CD4-positive, alpha-beta T cell treated with Interleukin-21 for 1 hour (primary cell): ENCODE measurements at places on chromosomes 4 and X.
A peak's percentile ranks its signal among the peaks of the same experiment; 100 is the strongest.

DNA sequence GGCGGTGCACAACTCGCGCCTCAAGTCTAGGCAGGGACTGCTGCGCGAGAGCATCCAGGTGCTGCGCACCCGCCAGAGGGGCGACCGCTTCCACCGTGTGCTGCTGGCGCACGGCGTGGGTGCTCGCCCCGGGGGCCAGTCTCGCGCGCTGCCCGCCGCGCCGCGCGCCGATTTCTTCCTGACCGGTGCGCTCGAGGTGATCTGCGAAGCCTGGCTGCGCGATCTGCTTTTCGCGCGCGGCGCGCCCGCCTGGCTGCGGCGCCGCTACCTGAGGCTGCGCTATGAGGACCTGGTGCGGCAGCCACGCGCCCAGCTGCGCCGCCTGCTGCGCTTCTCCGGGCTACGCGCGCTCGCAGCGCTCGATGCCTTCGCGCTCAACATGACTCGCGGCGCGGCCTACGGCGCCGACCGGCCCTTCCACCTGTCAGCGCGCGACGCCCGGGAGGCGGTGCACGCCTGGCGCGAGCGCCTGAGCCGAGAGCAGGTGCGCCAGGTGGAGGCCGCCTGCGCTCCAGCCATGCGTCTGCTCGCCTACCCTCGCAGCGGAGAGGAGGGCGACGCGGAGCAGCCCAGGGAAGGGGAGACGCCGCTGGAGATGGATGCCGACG, 1.3 kb downstream of the CHST7 start:
- peak; percentile 44 for DNase-seq

DNA sequence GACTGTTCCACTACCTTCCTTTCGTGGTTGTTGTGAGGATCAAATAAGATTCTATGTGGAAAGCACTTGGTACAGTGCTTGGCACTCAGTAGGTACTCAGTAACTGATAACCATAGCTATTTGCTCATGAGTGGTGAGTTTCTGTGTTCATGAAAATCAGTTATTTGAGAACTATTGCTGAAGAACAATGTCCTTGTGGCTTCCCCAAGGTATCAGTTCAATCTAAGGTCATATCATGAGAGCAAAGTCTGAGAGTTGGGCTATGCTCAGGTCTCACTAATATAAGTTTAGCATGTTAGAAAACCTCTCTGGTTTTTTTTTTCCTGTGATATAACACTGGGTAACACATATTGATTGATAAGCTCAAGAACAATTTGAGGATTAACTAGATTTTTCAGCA, 147.8 kb downstream of the GRIA3 start:
- DNase-seq = no peak

- no peak for DNase-seq
These were observed 81.2 kb downstream of the SHROOM3 start for GRCh38 chr4:76515975-76516843.

GRCh38 chrX:18607966-18608365, 63.9 kb downstream of the RS1 start:
- no peak for DNase-seq

DNA sequence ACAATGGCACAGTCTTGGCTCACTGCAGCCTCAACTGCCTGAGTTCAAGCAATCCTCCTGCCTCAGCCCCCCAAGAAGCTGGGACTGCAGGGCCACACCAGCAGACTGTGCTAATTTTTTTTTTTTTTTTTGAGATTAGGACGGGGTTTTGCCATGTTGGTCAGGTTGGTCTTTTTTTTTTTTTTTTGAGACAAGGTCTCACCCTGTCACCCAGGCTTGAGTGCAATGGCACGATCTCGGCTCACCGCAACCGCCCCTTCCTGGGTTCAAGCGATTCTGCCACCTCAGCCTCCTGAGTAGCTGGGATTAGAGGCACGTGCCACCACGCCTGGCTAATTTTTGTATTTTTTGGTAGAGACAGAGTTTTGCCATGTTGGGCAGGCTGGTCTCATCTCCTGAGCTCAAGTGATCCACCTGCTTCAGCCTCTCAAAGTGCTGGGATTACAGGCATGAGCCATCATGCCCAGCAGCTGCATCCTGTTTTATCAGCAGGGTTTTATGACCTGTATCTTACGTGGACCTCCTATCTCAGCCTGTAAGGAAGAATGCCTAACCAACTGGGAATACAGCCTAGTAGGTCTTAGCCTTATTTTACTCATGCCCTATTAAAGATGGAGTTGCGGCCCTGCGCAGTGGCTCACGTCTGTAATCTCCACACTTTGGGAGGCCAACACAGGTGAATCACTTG, 13.2 kb upstream of the MRPL1 start:
- DNase-seq = no peak

GRCh38 chr4:113950207-113950606, 29.2 kb downstream of the ARSJ start:
- no peak for DNase-seq

GRCh38 chr4:3074846-3075651, 568 bp downstream of the HTT start:
- peak; percentile 53 for DNase-seq

DNA sequence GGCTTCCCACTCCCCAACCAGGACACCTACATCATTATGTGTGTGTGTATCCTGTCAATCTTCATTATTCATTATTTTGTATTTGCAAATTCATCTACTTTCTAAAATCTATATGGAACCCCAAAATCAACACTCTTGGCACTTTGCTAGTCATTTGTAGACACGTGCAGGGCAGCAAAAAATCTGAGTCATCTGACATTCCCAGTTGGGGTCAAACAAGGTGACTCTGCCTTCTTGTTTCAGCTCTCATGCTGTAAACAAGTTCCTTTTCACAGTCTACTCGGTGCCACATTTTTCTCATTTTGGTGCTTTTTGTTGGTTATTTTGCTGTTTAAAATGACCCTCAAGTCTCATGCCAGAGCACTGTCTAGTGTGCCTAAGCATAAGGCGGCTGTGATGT, 5.9 kb downstream of the MRFAP1L1 start:
- DNase-seq = no peak

DNA sequence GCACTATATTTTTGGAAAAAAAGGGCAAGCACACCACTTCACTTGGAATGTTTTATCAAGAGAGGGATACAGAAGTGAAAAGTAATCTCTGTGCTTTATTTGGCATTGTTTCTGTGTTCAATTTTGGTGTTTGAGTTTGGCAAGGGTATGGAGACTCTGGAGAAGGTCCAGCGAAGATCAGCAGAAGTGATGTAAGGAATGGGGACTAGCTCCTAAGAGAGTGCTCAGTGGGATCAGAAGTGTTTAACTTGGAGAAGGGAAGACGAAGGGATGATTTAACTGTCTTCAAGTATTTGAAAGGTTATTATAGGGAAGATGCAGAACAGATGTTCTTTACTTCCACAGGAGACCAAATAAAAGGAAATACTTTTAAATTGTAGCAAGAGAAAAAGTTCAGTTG, 74.3 kb downstream of the CFAP299 start:
- no peak for DNase-seq

GRCh38 chr4:151575646-151576045, 166.7 kb downstream of the FHIP1A start:
- no peak for DNase-seq

DNA sequence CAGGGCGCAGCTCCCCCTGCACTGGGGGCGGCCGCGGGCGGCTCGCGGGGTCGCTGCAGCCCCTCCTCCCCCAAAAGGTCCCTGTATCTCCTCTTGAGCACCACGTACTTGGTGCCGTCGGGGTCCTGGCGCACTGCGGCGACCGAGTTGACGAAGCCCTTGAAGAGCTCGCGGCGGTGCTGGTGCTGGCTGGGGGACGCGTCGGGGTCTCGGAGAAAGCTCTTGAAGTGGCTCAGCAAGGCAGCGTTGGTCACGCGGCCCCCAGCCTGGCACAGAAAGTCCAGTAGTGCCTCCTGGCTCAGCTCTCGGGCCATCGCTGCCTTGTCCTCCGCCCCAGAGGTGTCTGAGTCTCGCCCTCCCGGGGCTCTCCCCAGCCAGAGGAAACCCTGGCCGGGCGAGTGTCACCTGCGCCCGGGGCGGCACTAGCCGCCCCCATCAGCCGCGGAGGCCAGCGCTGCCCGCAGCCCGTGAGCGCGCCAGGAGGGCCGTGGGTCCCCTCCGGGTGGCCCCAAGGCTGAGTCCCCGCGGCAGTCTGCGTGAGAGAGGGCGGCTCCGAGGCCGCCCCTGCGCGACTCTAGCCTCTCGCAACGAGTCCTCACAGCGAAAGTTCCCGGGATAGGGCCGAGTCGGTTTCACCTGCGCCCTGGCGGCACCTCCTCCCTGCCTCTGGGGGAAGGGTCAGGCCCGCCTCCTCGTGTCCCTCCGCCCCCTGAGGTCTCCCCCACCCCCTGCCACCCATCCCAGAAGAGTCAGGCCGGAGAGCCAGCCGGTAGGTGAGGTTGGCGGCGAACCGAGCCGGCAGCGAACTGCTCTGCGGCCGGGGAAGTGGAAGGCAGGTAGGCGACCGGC, at the start of gene SOWAHB:
TSS of gene SOWAHB (minus strand) at position 609 of the 849 bp plus-strand sequence. CDS start at position 314, 295 bp downstream.
- peak; percentile 34 for DNase-seq

- no peak for DNase-seq
These were observed 36.2 kb downstream of the NHS start for GRCh38 chrX:17411205-17411604.

- no peak for DNase-seq
These were observed 8.2 kb downstream of the SLC38A5 start for GRCh38 chrX:48461830-48462229.

DNA sequence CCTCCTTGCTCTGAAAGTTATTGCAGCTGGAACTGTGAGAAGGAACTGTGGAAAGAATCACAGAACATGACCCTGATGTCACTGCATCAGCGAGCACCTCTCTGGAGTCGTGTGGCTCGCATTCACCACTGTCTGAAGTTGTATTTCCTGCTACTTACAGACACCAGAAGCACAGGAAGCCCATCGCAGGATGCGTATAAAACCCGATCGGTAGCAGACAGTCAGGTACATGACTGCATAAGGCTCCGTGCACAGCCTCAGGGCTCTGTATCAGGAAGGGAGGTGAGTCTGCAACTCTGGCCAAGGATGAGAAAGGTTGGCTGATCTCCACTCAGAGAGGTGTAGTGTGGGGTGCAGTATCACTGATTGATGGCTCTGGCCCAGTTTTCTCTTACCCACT, 134.4 kb downstream of the EVC2 start:
- no peak for DNase-seq

DNA sequence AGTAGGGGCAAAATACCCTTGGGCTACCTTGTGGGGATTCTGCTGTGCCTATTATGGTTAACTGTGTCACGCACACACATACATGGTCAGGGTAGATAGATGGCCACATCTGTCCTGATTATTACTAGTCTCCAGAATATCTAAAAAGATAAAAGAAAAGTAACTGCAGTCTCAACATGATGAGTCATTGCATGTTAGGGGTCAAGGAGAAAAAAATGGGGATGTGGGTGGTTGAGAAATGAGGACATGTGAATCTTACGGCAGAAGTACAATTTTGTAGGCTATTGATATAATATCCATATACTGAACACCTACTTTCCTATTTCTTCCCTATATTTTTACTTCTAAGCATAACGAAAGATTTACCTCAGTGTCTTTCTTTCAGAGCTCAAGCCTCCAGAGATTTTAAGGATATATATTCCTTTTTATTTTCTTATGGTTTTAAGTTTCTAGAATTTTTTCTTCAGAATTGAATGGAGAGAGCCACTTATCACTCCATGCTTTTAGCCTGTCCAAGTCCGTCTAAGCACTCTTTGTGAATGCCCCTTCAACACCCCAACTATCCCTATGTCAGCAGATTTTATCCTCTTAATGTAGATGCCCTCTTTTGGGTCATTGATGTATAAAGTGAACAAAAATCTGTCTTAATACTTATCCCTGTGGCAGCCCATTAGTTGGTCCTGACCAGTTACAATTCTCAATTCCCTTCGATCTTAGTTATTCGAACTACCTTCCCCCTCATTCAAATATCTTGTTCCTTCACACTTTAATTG, 642.2 kb downstream of the IQCM start:
- no peak for DNase-seq

DNA sequence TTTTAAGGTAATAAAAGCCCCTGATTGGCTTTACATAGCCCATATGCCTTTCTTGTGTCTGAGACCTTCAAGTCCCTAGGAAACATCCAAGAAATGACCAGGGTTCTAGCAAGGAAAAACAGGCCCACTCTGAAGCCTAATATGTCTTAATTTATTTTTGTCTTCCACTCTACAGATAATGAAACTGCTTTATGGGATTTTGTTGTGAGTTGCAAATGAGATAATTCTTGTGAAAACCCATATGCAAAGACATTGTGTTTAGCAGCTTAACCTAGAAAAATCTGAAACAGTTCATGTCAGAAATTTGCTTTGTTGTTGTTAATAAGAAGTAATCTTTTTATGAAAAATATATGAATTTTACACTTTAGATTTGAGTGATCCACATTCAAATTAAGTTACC, 190.7 kb upstream of the BMP3 start:
- DNase-seq = no peak

- no peak for DNase-seq
These were observed 337.7 kb upstream of the FAM241A start for GRCh38 chr4:111807576-111807975.

DNA sequence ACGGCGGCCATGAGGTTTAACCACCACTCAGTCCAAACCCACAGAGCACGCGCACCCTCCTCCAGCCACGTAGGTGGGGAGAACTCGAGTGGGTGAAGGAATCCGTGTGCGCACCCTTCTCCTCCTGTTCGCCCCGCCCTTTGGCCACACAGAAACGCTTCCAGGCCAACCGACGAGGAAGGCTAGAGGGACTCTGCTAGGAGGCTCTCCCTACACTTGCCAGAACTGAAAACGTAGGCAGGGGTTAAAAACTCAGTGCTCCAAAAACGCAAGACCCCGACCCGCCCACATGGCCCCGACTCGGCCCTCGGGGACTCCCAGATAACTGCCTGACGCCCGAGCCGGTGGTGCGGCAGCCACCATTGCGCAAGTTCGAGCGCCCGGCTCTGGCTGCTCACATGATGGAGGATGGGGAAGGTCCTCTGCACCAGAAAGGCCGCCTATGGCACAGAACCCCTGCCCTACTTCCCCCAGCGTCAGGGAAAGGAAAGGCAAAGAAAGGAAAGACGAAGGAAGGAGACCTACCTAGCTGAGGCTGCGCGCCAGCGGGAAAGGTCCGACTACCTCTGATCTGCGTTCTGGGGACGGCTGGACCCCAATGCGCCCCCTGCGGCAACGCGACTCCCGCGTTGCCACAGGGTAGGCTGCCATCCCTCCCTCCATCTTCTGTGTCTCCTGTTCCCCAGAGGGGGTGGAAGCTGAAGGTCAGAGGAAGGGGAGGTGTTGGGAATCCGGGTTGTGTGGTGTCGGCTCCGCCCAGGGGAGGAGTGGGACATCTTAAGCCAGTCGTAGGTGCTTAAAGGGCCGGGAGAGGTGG, 201.9 kb upstream of the AGTR2 start:
- no peak for DNase-seq

- no peak for DNase-seq
These were observed 4.5 kb upstream of the TREX2 start for GRCh38 chrX:153450114-153450948.

GRCh38 chrX:153576961-153577360, 22.0 kb downstream of the CCNQ start:
- no peak for DNase-seq

GRCh38 chr4:76982638-76983584, 33.4 kb downstream of the SEPTIN11 start:
- DNase-seq = peak; percentile 38
